AG08396 (cell line): ENCODE measurements at places on chromosomes 12 and 14.

DNA sequence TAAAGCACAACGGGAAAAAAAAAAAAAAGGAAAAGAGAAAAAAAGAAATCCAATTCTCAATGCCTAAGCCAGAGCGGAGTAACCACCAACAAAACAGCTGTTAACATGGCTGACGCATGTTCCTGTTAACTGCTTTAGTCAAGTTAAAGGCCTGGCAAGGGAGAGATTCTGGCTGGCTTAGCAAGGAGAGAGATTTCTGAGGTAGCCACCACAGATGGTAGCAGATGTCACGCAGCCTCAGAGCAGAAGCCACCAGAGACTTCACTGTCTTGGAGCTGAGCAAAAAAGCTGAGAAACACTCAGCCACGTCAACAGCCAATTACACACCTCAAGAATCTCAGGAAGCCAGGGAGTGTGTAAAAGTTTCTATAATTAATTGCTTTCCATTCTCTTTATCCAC lies 87.1 kb downstream of the TMCC3 start:
- no peak for DNase-seq

GRCh38 chr12:116990971-116991966 lies 80.5 kb downstream of the FBXW8 start:
- DNase-seq = peak; percentile 63

GRCh38 chr12:51511546-51512260 lies 79.3 kb upstream of the SCN8A start:
- DNase-seq = no peak

DNA sequence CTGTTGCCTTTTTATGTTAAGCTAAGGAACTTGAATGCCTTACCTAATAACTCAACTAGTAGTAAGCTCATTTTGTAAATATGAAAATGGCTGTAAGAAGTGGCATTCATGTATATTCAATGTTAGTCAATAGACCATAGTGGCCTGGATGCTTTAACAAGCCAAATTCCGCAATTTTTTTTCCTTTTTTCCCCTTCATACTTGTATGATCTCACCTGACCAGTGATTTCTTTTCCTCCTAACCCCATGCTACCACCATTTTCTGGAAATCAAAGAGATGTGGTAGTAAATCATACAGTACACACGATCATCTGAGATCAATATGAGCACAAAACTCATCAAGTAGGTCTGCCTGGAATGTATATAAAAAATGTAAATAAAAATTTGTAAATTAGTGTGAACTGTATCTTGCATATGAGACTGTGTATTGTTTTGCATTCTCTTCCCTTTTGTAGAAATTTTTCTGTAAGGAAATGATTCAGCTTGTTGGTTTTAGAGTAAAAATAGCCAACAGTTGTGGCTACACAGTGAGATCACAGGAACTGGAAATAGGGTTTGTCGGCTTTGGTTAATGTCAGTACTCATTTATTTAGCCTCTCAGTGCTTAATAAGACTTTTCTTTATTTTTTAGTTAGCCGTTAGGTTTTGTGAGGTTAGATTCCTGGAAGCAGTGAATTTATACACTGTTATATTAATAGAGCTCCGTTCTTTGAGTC lies 62.5 kb downstream of the ETNK1 start:
- peak; percentile 38 for DNase-seq

- no peak for DNase-seq
These were observed 172.8 kb upstream of the KITLG start for GRCh38 chr12:88753066-88753465.

DNA sequence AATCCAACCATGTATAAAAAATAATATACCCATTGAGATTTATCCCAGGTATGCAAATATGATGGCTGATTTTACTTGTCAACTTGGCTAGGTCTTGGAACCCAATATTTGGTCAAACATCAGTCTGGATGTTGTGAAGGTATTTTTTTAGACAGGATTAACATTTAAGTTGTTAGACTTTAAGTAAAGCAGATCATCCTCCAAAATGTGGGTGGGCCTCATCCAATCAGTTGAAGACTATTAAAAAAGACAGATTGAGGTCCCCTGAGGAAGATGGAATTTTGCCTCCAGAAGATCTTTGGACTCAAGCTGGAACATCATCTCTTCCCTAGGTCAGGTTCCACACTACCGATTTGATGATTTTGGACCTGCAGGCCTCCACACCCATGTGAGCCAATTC lies 271.2 kb downstream of the TMEM121 start:
- DNase-seq = no peak

DNA sequence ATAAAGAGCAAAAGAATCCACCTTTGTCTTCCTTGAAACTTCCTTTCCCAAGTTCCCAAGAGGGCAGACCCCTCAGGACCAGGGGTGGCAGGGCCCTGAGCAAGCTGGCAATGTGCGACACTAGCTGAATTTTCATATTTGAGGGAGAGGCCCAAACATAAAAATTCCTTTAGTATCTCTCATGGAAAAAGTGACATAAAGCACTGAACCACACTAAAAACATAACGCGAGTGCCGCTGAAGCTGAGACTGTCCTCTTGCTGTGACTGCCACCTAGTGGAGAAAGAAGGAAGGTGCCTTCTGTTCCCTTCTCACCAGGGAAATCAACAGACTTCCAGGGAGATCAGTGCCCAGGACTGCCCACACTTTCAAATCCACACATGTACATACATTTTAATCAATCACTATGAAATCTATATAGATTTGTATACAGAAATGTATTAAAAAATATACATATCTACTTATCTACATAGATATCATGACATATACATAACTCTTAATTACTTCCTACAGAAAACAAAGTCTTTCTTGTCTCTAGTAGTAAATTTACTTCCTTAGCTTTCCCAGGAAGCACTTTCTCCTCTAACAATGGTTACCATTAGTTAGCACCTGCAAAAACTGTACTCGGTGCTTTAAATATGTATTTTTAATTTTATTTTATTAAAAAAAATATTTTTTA lies 53.8 kb downstream of the SSH1 start:
- DNase-seq = peak; percentile 84

DNA sequence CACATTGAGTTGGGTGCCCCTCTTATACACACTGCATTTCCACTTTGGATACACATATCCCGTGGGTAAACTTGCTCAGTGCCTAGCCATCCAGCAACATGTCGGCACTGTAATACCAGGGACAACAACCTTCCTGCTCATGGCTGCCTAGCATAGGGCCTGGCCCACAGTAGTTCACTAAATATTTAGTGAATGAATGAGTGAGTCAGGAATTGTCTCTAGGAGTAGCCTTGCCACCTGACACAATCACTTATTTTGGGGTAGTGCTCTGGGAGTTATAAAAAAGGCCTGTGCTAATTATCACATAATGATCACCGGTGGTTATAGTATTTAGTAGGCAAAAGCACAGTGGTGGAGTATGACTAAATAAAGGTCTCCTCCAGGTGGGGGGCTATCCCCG lies 8.5 kb upstream of the NUMB start:
- no peak for DNase-seq

DNA sequence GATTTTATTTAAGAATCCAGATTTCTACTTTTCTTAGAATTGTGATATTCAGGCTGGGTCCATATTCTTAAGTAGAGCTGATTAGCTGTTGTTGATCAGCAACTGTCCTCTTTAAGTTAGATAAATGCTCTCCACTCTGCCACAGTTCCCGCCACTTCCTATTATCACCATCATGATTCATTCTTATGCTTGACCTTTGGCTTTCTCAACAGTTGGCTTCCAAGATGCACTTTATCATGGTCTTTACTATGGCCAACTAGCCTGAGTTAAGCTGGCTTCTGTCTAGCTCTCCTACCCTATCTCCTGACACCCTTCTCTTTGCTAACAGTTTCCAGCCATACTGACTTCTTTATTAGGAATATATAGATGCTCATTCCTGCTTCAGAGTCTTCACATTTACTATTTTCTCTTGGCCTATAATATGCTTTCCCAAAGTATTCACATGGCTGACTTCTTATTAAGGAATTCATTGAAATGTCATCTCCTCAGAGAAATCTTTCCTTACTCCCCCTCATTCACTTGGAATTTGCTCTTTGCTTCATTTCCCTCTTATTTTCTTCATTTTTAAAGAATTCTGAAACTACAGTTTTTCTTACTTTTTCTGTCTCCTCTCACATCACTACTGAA lies 149.0 kb upstream of the IGF1 start:
- DNase-seq = no peak

DNA sequence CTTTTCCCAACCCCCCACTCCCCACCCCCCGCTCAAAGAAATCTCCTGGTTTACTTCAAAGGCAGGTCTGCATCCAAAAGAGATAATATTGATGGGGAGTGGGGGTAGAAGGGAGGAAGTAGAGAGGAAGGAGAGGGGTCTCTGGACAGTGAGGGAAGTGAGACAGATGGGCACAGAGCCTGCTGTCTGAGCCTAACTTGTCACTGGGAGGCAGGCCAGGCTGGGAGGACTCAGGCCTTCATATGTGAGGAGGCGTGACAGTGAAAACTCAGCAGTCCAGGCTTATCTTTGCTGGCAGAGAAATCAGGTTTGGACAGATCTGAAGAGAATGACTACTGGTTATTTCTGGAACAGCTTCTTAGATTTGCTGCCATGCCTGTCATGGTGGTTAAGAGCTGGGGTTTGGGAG lies 192.3 kb downstream of the NUAK1 start:
- no peak for DNase-seq

- DNase-seq = no peak
These were observed 165.4 kb downstream of the FLRT2 start for GRCh38 chr14:85695300-85695699.

DNA sequence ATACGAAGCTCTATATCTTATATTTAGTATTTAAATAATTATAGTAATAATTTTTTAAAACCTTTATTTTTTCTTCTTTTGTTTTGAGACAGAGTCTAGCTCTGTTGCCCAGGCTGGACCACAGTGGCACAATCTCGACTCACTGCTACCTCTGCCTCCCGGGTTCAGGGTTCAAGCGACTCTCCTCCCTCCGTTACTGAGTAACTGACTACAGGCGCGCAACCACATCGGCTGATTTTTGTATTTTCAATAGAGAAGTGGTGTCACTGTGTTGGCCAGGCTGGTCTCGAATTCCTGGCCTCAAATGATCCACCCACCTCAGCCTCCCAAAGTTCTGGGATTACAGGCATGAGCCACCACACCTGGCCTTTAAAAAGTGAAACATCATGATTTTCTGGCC lies 13.0 kb upstream of the WNK1 start:
- DNase-seq = no peak

- DNase-seq = no peak
These were observed 103.7 kb downstream of the DYRK2 start for GRCh38 chr12:67752226-67752732.

- no peak for DNase-seq
These were observed 64.5 kb upstream of the DDX11 start for GRCh38 chr12:31008961-31009840.

GRCh38 chr12:12224240-12224940 lies 42.5 kb downstream of the LRP6 start:
- DNase-seq = peak; percentile 32
